ENCODE measurements at places on chromosomes 5 and 9.

DNA sequence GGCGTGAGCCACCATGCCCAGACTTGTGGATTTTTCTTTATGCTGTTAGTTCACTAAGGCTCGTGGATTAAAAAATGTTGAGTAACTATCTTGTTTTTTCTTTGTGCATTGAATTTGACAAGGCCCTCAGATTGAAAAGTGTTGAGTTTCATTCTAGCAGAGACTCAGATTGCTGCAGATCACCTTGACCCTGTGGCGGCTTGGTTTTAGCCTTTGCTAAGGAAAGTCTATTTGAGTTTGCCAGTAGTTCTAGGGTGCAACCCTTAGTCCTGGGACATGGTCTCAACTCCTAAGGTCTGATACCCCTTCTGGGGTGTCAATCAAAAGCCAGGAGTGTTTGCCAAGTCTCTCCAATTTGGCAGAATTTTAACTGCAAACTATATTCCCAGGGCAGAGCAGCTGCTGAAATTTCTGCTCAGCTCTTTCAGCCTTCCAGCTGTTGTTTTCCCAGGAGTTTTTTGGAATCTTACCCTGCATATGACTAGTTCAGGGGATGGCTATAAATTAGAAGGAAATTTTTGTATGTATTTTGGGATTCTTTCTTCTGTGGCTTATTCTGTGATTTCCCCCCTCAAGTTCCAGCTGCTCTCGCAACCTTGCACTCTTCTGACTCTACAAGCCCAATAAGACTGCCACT is 84.3 kb upstream of the HAND1 start:
- no peak for DNase-seq

DNA sequence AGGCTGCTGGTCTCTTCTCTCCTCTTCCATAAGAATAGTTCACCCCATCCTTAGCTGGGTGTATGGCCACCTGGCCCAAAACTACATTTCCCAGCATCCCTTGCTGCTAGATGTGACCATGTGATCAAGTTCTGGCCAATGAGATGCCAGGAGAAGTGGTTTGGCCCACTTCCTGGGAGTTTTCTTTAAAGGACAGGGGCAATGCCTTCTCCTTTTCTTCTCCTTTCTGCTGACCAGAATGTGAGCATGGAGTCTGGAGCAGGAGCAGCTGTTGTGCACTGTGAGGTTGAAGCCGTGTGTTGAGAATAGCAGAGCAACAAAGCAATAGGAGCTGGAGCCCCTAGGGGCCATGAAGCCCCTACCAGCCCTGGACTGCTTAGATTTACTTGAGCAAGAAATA is 36.8 kb downstream of the C9orf50 start:
- DNase-seq: peak; percentile 23

- no peak for DNase-seq
Observed at GRCh38 chr9:16642421-16643109, 227.9 kb downstream of the BNC2 start.

- DNase-seq: no peak
Observed at GRCh38 chr9:35858458-35858857, 11.7 kb downstream of the OR13J1 start.

Measured in activated T-helper 1 cell treated with Interleukin-2 at 50 U/mL for 16 hours (primary cell).